ENCODE measurements at places on chromosomes 7 and 10. TPM values are rescaled to one million over a fixed set of nuclear protein-coding genes. Genes with fewer than 3 reads are reported as not detected.

- DNase-seq, result no peak
Observed at GRCh38 chr7:30168835-30169573, 34.2 kb downstream of the MTURN start.

DNA sequence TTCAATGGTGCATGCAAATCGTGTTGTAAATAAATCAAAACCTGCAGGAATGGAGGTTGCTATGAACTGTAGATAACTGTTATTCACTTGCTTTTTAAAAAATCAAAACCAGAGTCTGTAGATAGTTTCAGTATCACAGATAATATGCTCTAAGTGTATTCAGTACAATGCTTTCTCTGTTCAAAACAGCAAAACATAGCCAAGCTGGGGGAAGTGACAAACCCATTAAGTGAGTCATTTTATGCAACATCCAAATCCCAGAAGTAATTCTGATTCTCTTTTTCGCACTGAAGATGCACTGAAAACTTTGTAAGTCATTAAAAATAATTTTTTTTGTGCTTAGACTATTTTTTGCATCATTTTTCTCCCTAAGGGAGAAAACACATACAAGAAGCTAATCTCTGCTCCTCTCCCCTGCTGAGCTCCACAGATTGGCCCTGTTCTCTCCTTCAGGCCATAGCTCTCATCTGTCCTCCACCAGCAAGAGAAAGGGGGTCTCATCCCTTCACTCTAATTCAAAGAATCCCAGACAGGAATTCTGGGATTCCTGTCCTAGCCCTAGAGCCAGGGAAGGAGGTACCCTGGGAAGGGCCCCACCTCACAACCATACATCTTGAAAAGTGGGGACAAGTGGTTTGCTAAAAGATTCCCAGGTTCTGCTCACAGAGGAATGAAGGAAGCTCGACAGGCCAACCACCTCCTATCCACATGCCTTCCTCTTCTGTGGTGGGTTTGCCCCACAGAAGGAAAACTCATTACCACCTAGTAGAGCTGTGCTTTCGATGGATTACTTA lies 4.9 kb downstream of the PRTFDC1 start:
- no peak for DNase-seq

DNA sequence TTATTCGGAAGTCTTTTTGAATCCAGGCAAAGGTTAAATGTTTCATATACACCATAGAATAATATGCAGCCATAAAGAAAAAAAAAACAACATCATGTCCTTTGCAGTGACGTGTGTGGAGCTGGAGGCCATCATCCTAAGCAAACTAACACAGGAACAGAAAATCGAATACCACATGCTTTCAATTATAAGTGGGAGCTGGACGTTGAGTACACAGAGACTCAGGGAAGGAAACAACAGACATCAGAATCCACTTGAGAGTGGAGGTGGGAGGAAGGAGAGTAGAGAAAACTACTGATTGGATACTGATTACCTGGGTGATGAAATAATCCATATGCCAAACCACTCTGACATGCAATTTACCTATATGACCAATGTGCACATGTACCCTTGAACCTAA lies 293.4 kb downstream of the KLF6 start:
- no peak for DNase-seq

- DNase-seq, result no peak
Observed at GRCh38 chr10:75803816-75804552, 372.6 kb downstream of the LRMDA start.

- DNase-seq, result no peak
Observed at GRCh38 chr10:124522933-124523871, 61.6 kb downstream of the LHPP start.

DNA sequence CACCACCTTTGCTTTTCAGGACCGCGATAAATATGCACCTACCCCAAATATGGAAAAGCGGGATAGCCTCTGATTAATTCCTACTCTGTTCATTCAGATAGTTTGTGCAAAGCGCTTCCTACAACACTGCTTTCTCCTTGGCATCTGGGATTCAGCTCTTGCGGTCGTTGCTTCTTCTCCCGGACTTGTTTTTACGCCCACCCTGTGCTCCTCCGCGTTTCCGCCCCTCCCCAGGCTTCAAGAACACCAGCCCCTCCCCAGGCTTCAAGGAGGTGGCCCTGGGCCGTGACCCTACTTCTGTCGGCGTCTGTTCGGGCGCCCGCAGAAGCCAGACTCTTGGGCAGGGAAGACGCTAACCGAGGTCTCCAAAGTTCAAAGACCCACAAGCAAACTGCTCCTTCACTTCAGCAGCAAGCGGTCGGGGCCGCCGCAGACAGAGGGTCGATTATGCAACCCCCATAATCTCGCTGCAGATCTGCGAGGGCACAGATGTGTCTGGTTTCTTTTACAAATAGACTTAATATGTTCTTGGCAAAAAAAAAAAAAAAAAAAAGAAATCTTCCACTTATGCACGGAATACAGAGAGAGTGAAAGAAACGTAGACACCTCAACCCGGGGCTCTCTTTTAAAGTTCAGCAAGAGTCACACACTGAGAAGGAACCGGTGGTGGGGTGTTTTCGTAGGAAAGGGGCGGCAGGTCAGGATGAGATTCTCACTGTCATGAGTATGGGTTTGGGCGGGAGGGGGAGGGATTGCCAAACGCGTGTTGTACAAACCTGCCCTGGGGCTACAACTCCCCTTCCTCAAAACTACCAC lies 1.9 kb downstream of the DLX5 start:
- DNase-seq, result no peak

- no peak for DNase-seq
Observed at GRCh38 chr10:118447478-118448270, 105.5 kb upstream of the FAM204A start.

GRCh38 chr7:159023746-159024145 lies 120.9 kb downstream of the VIPR2 start:
- DNase-seq, result no peak

DNA sequence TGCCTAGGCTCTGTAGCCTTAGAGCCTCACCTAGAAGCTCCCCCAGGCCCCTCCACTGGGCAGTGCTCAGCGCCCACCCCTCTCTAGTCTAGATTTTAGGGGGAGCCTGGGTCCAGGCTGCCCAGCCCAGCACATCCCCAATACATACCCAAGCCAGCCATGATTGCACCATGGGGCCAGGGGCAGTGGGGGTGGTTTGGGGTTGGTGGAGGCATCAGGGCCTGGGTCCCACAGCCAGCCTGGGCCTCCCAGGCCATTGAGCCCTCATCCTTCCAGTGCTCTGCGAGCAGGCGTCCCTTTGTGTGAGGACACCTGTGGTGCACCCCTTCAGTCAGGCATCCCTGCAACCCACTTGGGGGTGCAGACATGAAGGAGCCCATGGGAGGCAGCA lies 76.9 kb upstream of the RET start:
- no peak for DNase-seq

DNA sequence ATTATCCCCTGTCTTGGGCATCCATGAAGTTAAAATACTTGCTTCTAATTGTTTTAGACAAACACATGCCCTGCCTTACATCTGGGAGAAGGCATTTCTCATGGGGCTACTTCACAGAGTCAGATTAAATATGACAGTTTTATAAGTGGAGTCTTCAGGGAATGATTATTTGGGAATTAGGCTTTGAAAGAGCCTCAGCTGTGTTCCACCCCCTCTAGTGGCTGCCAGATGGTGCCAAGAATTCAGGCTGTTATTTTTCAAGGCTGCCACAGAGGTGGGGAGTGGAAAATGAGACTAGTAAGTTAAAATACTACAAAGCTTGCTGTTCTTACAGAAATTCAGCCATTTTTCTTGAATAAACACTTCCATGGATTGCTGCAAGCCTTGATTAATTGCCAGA lies 45.8 kb upstream of the DNAH11 start:
- no peak for DNase-seq

- no peak for DNase-seq
Observed at GRCh38 chr10:71911296-71911953, 52.8 kb upstream of the CHST3 start.

Gene MOSPD3
- 8.9 TPM for total RNA-seq

Gene MYO1G
- 2.6 TPM for total RNA-seq

Gene IFRD1
- total RNA-seq, result 79.3 TPM

Gene LBX1
- total RNA-seq, result not detected

Gene PDLIM1
- total RNA-seq, result 150 TPM

Gene ITPRID1
- total RNA-seq, result not detected

Gene ZNF425
- total RNA-seq, result 1.6 TPM

Gene NPY4R2
- 0.28 TPM for total RNA-seq

Gene HTR5A
- not detected for total RNA-seq

Gene MIOS
- total RNA-seq, result 61.7 TPM

Gene NME8
- total RNA-seq, result 0.72 TPM

Gene SFMBT2
- 6.2 TPM for total RNA-seq

Gene KCNIP2
- 252 TPM for total RNA-seq

Gene SCRN1
- 31.2 TPM for total RNA-seq
